ENCODE measurements at places on chromosomes 6 and 20.

DNA sequence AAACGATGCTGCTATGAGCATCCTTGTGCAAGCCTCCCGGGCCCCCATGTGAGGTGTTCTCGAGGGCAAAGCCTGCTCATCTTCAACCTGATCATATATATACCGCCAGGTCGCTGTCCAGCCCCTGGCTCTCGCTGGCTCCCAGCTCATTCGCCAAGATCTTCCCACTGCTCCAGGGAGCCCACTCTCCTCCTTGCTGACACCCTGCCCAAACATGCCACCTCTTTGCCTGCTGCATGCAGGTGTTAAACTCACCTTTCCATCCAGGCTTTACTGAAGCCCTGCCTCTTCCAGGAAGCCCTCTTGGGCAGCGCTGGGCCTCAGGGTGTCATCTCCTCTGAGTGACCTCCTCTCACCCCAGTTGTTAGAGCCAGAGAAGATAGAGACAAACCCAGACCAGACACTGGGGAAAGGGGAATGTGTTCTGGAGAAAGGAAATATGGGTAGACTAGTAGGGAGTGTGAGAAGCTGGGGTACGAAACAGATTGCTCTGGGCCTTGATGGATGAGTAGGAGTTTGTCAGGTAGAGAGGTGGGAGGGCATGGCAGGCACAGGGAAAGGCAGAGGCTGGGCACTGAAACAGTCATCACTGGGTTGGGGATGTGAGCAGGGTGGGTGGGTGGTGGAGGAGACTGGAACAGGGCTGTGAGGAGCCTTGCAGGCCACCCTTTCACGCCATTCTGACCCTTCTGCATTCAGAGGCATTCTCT lies 1.2 kb upstream of the DLGAP4 start:
- DNase-seq = peak; percentile 29

DNA sequence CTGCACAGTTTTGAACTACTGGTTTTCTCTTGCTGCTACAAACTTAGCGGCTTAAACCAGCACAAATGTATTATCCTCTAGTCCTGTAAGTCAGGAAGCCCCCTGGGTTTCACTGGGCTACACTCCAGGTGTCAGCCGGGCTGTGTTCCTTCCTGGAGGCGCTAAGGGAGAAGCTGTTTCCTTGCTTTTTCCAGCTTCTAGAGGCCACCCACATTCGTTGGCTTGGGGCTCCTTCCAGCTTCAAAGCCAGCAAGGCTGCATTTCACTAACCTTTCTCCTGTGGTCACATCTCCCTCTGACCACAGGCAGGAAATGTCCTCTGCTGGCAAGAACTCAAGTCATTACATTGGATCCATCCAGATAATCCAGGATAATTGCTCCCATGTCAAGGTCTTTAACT lies 350.6 kb upstream of the PLCB4 start:
- DNase-seq = no peak

DNA sequence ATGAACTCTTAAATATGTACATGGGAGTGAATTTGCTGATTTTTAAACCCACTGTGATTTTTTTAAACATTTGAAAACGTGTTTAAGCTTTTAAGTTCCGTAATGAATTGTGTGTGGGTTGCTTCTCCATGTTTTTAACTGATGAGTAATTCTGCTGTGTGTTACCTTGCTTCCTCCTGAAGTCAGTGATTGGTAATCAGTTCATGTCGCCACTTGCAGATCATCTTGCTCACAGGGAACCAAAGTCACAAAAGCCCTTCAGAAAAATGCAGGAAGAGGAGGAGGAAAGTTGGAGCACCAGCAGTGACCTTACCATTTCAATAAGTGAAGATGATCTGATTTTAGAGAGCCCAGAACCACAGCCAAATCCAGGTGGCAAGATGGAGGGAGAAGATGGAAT lies 36.7 kb downstream of the KIZ start:
- DNase-seq = no peak

DNA sequence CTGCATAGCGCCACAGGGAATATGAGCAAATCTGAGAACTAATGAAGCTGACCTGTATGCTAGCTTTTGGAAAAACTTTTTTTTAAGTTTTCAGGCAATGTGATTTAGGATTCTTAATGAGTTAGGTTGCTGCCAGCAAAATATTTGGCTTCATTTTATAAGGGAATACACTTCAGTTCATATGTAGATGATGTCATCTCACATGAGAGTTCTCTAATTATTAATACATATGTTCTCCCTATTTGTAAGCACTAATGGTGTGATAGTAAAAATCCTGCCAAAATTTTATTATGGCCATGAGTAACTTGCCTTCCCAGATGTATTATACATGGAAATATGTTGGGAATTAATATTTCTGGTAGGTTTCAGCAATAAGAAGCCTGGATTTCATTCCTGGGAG lies 573.8 kb downstream of the EPM2A start:
- no peak for DNase-seq

GRCh38 chr6:36204068-36204753 lies 7.7 kb downstream of the BRPF3 start:
- DNase-seq = no peak

DNA sequence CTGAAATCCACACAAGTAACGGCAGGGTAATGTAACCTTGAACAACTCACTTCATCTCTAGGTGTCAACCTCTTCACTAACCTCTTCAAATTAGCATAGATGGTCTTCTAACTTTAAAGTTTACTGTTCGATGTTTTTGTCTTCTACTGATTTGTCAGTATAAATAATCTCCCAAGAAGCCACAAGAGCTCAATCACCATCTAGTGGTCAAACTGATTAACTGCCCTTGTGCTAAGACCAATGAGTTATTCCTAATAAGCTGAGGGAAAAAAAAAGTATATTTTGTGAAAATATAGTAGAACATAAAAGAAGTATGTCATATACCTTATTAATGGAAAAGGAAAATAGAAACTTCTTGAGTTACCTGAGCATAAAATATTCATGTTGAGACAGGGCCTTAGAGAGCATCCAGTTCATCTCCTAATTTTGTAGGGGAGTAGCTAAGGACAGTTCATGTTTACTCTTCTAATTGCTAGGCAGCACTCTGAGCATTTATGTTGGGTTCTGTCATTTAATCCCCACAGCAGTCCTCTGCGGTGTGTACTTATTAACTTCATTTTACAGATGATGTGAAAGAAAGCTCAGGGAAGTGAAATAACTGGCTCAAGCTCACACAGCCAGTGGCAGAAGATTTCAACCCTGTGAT lies 317.1 kb downstream of the ESR1 start:
- DNase-seq = peak; percentile 77
